ENCODE measurements at places on chromosomes 6 and 20. TPM values are rescaled to one million over a fixed set of nuclear protein-coding genes. Genes with fewer than 3 reads are reported as not detected.

Gene PPP1R3D
- 8.5 TPM for total RNA-seq

Gene SIRT5
- total RNA-seq, result 16.4 TPM

Gene MATN4
- total RNA-seq, result 1.5 TPM

Gene LST1
- 4.2 TPM for total RNA-seq

Gene PI16
- total RNA-seq, result 67.1 TPM

Gene ENPP3
- total RNA-seq, result 2.4 TPM

Gene TRIM40
- not detected for total RNA-seq

Gene OR14J1
- total RNA-seq, result not detected

Gene ESF1
- 19.2 TPM for total RNA-seq

Gene CGAS
- 16.0 TPM for total RNA-seq

Gene DLL1
- total RNA-seq, result 5.9 TPM
